Activated naive CD8-positive, alpha-beta T cell treated with anti-CD3 and anti-CD28 coated beads for 36 hours (primary cell): ENCODE measurements at places on chromosomes 12 and 14. TPM values are rescaled to one million over a fixed set of nuclear protein-coding genes. Genes with fewer than 3 reads are reported as not detected.

FOXN4 gene
- not detected for total RNA-seq

EXD2 gene
- 13.0 TPM for total RNA-seq

HOXC12 gene
- not detected for total RNA-seq

INHBC gene
- total RNA-seq = not detected

MYH6 gene
- not detected for total RNA-seq

KRT74 gene
- total RNA-seq = not detected

SERPINA5 gene
- total RNA-seq = not detected

ACADS gene
- 13.4 TPM for total RNA-seq

C1QL4 gene
- not detected for total RNA-seq

MSRB3 gene
- not detected for total RNA-seq

LGR5 gene
- not detected for total RNA-seq

DNAH10 gene
- 0.06 TPM for total RNA-seq

MIPOL1 gene
- total RNA-seq = not detected

POLR3B gene
- 13.7 TPM for total RNA-seq

SOAT2 gene
- total RNA-seq = 3.8 TPM

PDE6H gene
- not detected for total RNA-seq

MEG3 gene
- not detected for total RNA-seq

IL22 gene
- total RNA-seq = 0.64 TPM
